ENCODE measurements at places on chromosomes 2 and 18. TPM values are rescaled to one million over a fixed set of nuclear protein-coding genes. Genes with fewer than 3 reads are reported as not detected.

Gene TLX2
- not detected for total RNA-seq

Gene CCBE1
- 93.9 TPM for total RNA-seq

GRCh38 chr2:69012310-69013141, 453 bp upstream of the ANTXR1 start:
- peaks cover 4% of the 10 kb centered on the region for H3K36me3 ChIP-seq
- H3K4me1 ChIP-seq: peaks cover 3% of the 10 kb centered on the region
- peak overlapping the region; percentile 99 for H3K4me3 ChIP-seq
- peak overlapping the region; percentile 89 for H3K27ac ChIP-seq

DNA sequence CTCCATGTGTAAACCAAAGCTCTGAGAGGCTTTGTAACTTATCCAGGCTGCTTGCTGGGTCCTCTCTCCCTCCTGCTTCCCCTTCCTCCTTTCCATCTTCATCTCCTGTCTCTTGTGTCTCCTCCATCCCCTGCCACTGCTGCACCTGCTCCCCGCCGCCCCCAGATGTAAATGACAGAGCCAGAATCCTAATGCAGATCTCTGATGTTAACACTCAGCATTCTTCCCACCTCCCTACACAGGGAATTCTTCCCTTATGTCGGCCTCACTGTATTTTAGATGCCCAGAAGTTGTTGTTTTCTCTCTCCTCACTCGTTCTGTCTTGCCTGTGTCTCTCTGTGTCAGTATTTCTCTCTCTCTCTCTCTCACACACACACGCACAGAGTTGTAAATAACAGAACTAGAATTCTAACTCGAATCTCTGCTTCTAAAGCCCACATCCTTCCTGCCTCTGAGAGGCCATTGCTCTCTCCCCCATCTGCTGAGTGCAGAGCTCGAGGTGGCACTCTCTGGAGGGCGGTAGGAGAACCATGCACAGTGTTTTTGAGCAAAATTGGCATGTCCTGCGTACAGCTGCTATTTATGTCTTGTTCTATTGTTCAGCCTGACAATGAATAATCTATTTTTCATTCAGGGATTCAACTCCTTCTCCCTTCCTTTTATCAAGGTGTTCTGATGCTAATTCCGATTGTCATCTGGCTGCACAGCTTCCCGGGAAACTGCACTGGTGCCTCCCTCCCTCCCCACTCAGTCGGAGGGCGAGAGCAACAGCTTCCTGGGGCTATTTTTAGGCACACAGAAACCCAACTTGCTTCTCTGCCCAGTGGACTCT, 219.9 kb downstream of the SH3RF3 start:
- DNase-seq: no peak
- H3K4me1 ChIP-seq: peaks cover 25% of the 10 kb centered on the region

GRCh38 chr2:46569766-46570165, 90.4 kb downstream of the TMEM247 start:
- no peak overlapping the region for H3K27ac ChIP-seq
- peaks cover 18% of the 10 kb centered on the region for H3K4me1 ChIP-seq
- H3K27me3 ChIP-seq: no peaks in the 10 kb centered on the region
- peaks cover 9% of the 10 kb centered on the region for H3K36me3 ChIP-seq

DNA sequence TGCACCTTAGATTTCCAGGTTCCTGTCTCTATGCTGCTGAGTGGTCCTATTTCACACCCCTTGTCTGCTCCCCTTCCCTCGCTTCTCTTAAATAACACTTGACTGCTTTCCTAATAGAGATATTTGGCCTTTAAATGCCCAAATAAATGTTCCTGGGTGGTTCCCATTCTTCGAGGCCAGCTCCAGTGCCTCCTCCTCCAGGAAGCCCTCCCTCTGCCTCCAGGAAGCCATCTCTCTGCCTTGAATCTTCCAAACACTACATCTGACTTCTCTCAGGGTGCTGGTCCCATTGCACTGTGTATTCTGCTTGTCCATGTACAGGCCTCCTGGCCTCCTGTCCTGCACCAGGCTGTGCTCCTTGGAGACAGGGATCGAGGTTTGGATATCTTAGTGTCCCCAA, 14.2 kb downstream of the EHD3 start:
- peaks cover 46% of the 10 kb centered on the region for H3K36me3 ChIP-seq
- no peak overlapping the region for H3K4me3 ChIP-seq
- H3K27me3 ChIP-seq: no peaks in the 10 kb centered on the region
- DNase-seq: no peak
- no peak overlapping the region for H3K27ac ChIP-seq

Gene ALPP
- not detected for total RNA-seq

DNA sequence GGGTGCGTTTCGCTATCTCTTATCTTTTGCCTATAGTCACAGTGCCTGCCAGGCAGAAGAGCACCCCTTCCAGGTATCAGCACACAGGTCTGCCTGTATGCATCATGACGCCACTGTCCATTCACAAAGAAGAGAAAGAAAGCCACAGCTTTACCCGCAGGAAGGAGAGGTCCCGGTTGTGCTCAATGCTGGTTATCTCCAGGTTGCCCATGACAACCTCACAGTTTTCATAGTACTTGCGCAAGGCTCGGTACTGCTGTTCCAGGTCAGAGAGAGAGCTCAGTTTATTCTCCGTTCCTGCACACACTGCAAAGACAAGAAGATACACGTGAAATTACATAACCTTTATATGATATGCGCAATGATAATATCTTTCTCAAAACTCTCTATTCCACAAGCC, 414.0 kb downstream of the ERBB4 start:
- peak; percentile 29 for DNase-seq
- no peak overlapping the region for H3K27ac ChIP-seq
- no peaks in the 10 kb centered on the region for H3K27me3 ChIP-seq
- H3K36me3 ChIP-seq: no peaks in the 10 kb centered on the region
- H3K4me1 ChIP-seq: no peaks in the 10 kb centered on the region
- no peak overlapping the region for H3K4me3 ChIP-seq

DNA sequence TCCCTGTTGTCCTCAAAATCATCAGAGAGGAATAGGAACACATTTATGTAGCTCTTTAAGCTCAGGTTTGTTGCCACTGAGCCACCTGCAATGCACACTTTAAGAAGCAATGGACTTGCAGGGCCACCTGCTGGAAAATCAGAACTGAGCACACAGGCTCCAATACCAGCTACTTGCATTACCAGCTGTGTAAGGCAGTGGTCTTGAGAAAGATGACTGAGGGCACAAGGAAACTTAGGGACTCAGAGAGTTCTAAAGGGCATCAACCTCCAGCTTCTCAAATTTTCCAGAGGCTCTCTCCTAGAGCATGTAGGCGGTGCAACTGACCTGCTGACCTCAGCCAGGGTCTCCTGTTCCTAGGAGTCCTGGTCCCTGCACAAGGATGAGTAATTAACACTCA, 2.5 kb upstream of the CNDP2 start:
- no peak overlapping the region for H3K4me3 ChIP-seq
- no peak overlapping the region for H3K27ac ChIP-seq
- peaks cover 2% of the 10 kb centered on the region for H3K27me3 ChIP-seq
- DNase-seq: peak; percentile 55
- 0 out of 2 replicates have a peak, but pooled peaks cover under 1% of the 10 kb centered on the region for H3K36me3 ChIP-seq

Gene SMAD7
- total RNA-seq: 13.3 TPM

DNA sequence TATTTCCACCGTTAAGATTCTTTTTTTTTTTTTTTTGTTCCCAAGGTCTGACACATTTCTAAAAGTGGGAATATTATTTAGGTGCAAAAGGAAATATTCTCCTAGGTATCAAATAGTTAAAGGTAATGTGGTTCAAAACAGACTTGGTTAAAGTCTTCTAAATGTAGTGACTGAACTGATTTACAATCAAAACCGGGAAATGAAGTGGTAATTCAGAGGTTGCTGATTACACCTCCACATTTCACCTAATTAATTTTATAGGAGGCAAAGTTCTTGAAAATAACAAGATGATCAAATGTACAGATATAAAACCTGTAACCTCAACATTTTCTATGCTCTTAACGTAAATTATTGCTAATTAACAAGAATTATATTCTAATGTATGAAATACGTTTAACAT, 5.1 kb downstream of the BCL11A start:
- no peaks in the 10 kb centered on the region for H3K36me3 ChIP-seq
- peaks cover 40% of the 10 kb centered on the region for H3K27me3 ChIP-seq
- no peak overlapping the region for H3K4me3 ChIP-seq
- no peaks in the 10 kb centered on the region for H3K4me1 ChIP-seq
- DNase-seq: no peak
- H3K27ac ChIP-seq: no peak overlapping the region

Gene UPP2
- total RNA-seq: not detected

Measured in IMR-90 (cell line).